ENCODE measurements at places on chromosomes 3 and 15.

GRCh38 chr3:14133188-14133800, 8.4 kb downstream of the TMEM43 start:
- DNase-seq: no peak

- no peak for DNase-seq
Measured at GRCh38 chr15:48596841-48597240, 48.7 kb downstream of the FBN1 start.

- no peak for DNase-seq
Measured at GRCh38 chr15:72153269-72154000, 35.2 kb downstream of the SENP8 start.

- DNase-seq: no peak
Measured at GRCh38 chr3:105843994-105844393, 24.8 kb downstream of the CBLB start.

DNA sequence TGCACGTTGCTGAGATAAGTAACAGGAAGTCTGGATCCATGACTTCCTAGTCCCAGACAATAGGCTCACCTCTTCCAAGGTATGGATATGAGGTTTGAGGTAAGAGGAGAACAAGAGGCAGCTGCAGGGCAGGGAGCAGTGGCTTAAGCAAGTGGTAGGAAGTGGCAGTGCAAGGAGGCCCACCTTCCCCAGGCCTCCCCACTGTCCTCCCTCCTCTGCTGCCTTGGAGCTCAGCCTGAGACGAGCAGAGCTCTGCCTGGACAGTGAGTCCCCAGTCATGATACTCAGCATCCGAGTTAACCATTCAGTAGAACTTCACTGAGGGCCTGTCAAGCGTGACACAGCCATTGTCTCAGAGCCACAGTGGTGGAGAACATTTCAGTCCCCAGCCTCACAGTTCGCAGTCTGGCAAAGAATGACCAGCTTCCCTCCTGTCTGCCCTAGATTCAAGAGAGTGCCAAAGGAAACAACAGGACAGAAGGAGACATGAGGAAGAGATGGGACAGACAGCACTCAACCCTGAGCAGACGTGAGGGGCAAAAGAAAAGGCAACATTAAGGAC, 41.4 kb upstream of the BOC start:
- no peak for DNase-seq

- DNase-seq: peak; percentile 96
Measured at GRCh38 chr3:49500732-49501609, 30.9 kb downstream of the DAG1 start.

GRCh38 chr15:31173790-31174450, 72.4 kb upstream of the TRPM1 start:
- no peak for DNase-seq

GRCh38 chr3:29922992-29923746, 642.3 kb downstream of the RBMS3 start:
- DNase-seq: peak; percentile 54

DNA sequence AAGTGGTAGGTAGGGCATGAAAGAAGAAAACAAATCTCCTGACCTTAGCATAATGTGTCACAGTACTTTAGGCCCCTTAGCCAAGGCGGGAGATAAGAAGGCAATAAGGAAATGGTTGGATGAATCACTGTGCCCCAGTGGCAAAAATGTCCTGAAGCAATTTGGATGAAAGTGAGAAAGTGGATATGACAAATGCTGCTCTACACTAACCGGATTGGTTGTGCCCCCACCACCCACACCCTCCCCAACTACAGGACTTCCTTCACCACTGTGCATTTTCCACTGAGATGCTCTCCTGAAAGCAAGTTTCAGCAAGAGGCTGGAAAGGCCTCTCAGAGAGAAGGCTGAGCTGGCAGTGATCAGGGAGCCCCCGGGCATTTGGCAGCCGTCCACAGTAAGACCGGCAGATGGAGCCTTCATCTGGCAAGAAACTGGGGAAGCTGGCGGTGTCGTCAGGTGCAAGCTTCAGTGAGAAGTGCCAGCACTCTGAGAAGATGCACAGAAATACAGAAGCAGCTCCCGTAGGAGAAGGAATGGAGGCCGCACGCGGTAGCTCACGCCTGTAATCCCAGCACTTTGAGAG, 63.8 kb downstream of the ATP1B3 start:
- peak; percentile 54 for DNase-seq

- DNase-seq: peak; percentile 78
Measured at GRCh38 chr15:67839929-67840748, at the start of gene RNU6-1. Gene RNU6-1 (minus strand): TSS chr15:67840045.

DNA sequence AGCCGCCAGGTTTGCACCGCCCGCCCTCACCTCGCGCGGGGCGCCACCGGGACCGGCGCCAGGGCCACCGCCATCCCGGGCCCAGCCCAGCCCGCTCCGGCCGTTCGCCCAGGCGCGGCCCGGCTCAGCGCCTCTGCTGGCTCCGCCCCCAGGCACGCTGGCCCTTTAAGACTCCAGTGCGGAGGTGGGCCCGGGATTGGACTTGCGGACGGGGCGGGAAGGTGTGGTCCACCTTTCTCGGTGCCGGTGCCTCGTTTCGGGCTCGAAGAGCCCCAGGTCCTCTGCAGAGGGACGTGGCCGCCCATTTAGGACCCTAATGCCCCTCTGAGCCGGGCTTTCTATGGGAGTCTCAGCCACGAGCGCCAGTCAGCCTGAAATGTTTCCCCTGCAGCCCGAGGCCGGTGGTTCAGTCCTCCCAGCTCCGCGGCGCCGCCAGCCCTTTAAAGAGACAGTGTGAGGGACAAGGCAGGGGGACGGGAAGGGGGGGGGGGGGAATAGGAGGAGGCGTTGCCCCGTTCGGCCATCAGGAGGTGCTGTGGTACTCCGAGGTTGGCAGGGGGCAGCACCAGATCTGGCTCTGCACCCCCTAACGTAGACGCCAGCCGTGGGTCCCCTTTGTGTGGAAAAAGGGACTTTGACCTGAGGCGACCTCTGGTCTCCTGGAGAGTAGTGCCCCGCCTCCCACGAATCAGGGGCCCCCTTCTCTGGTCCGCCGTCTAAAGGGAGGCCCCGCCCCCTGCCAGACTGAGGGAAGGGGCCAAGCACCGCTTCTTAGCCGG, 1.0 kb downstream of the HYAL2 start:
- DNase-seq: no peak

GRCh38 chr3:25610167-25610566, 54.5 kb downstream of the TOP2B start:
- no peak for DNase-seq

- DNase-seq: peak; percentile 1
Measured at GRCh38 chr3:109275702-109276293, 40.5 kb downstream of the DPPA2 start.

DNA sequence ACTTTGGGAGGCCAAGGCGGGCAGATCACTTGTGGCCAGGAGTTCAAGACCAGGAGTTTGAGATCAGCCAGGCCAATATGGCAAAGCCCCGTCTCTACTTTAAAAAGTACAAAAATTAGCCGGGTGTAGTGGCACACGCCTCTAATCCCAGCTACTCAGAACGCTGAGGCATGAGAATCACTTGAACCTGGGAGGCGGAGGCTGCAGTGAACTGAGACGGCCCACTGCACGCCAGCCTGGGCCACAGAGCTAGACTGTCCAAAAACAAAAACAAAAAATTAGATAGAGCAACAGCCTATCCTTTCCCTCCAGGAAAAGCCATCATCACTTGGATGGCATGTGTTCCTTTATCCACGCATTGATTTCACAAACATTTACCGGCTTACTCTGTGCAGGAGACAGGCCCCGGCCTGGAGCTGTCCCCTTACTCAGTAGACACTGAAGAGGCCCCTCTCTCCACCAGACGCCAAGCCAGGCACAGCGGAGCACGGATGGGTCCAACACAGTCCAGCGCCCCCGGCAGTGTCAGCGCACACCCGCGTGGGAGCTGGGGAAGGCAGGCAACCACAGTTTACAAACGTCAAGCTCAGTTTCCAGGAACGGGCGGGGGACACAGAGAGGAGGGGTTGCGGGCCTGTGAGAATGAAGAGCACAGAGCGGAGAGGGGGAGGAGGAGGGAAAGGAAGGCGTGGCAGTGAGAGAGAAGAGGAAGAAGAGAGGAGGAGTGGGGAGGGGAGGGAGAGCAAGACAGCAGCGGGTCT, 3.1 kb downstream of the GP5 start:
- no peak for DNase-seq

GRCh38 chr15:38796589-38796988, 232.0 kb upstream of the RASGRP1 start:
- DNase-seq: no peak

DNA sequence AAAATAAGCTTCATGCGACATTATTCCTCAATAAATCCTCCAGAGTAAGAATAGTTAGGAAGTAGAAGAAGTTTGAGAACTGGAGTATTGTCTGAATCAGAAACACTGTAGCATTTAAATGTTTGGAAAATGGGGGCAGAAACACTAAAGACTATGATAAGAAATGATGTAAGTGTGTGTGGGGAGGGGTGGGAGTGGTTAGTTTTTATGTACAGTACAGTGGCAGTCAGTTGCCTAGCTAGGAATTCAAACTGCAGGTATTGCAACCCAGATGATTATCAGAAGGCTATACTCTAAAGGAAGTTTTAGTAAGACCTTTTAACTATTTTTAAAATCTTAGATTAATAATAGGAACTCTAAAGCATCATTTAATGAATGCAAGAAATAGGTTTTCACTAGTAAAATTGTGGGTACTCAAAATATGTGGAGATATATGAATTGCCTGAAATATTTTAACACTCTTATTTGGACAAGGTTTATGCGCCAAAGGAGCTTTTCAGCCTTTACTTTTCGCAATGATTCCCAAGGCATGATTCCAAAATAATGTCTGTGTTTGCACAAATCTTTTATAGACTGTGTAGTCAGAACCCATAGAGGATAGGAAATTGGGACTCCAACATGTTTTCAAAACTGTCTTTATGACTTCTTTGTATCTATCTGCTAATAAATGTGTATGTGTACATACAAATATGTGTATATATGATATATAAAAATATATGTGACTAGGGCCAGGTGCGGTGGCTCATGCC, 8.0 kb upstream of the CCDC50 start:
- no peak for DNase-seq

All from AG09309 (cell line).